ENCODE measurements at places on chromosomes 12 and 14.

DNA sequence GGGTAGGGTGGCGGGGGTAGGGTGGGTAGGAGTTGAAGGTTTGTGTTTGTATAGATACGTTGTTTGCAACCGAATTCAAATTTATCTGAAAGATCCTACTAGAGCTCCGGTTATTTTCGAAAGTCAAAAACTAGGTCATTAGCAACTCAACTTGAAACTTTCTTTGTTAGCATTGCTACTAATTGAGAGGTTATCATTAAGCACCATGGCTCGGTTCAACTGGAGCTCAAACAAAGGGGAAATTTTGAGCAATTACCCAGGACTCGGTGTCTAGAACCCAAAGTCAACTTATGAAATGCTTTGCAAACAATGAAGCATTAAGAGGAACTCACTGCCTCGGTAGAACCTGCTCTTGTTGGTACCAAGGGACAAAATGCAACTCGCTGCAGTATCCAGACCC, 207.7 kb downstream of the BCAT1 start:
- DNase-seq: no peak

DNA sequence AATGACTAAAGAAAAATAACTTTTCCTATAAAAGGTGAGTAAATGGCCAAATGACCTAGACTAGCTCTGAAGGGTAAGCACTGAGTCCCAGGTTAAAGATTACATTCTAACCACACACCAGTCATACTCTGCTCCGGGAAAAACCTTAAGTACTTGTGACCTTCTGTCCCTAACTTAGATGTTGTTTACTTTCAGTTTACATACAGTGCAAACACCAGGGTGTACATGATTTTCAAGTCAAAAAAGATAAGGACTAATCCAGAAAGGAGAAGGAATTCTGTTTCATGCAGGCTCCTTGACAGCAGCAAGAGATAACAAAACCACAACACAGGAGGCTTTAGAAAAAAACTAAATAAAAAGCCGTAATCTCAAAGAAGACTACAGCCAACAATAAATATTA, 174.2 kb downstream of the PPM1H start:
- no peak for DNase-seq

DNA sequence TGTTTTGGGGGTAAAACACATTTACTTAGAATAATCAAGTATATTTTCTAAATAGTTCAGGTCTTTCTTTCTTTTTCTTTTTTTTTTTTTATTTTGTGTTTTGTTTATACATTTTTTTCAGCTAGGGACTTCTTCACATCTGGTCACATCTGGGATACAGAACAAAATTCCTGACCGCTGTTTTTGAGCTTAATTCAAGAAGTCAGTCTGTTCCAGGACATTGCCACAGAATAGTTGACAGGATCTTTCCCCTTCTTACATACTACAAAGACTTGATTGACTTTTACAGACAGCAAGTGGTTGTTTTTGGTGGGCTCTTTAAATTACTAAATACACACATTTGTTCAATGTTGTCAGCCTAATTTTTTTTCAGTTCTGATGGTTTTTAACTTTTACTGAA, 41.8 kb upstream of the DCN start:
- no peak for DNase-seq

GRCh38 chr12:3962631-3963483, 89.7 kb upstream of the PARP11 start:
- no peak for DNase-seq

- DNase-seq: no peak
Observed at GRCh38 chr14:52879958-52880357, 70.9 kb downstream of the FERMT2 start.

DNA sequence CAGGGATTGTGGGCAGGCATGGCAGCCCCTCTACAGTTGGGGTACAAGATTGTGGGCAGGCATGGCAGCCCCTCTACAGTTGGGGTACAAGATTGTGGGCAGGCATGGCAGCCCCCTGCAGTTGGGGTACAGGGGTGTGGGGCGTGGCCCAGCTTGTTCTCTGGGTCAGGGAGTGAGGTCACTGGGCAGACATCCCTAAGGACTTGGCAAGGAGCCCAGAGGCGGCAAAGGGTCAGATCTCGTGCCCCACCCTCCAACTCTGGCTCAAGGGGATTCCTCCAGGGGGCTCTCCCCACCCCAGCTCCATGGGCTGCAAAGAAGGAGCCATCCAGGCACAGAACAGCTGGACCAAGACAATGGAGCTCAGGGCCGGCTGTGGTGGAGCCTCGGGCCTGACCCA, 25.8 kb upstream of the NUDT14 start:
- no peak for DNase-seq

GRCh38 chr12:126117502-126117901, 1052.3 kb downstream of the AACS start:
- DNase-seq: no peak

GRCh38 chr12:62588916-62589315, 122.3 kb downstream of the MON2 start:
- no peak for DNase-seq

DNA sequence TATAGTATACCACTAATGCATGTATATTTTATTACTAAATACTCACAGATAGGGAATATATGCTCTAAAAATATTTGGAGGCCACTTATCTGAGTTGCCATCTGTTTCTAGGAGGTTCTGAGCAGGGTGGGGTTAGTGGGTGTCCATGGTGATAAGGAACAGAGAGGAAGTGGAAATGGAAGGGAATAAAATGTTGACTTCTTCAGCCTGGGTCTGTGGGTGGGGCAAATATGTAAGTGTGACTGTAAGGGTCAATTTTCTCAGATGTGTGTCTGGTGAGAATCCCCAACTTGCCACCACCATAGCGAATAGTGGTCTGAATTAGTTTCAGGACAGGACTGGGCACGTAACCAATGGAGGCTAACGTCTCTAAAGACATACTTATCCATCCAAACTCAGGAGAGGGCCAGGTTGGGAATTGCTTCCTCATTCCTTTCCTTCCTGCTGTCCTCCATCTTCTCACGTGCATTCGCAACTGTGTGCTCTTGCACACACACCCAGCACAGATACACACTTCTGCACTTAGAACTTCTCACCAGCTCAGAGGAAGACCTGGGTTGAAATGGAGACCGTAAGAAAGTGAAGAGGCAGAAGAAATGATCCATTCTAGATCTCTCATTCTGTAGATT, 54.2 kb upstream of the GZMB start:
- DNase-seq: no peak

GRCh38 chr12:20696181-20696905, 1.2 kb downstream of the SLCO1C1 start:
- DNase-seq: no peak

GRCh38 chr12:120116441-120116791, at the start of gene RAB35:
RAB35 (minus strand) TSS chr12:120116753; CDS start chr12:120116650, 103 bp downstream.
- DNase-seq: no peak

- no peak for DNase-seq
Observed at GRCh38 chr12:124778411-124778810, 85.3 kb downstream of the SCARB1 start.

DNA sequence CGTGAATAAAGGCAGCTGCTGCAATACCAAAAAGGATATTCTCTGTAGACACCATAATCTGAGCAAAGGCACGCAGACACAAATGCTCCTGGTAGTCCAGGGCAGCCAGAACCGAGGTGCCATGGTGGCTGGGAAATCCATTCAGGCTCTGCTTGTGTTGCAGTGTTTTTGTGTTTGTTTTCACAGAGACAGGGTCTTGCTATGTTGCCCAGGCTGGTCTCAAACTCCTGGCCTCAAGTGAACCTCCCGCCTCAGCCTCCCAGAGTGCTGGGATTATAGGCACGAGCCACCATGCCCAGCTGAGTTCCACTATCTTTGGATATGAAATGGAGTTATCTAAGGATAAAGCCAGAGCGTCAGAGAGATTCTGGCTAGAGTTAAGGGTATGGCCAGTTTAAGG, 39.8 kb downstream of the DCAF4 start:
- DNase-seq: no peak

DNA sequence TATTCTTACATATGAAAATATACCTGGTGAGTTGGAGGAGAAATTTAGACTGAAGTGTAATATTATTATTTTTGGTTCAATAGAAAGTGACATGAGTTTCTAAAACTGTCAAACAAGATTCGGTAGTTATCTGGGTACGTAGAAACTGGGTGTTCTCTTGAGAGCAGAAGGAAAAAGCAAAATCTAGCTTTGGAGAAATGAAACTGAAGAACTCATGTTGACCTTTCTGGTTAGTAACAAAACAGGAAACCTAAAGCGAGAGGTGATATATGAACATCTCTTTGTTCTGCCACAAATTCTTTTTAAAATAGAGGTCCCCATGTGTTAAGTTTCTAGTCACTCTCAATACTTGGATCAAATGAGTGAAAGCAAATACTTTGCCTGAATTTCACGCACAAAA, 401.7 kb downstream of the TRHDE start:
- no peak for DNase-seq

DNA sequence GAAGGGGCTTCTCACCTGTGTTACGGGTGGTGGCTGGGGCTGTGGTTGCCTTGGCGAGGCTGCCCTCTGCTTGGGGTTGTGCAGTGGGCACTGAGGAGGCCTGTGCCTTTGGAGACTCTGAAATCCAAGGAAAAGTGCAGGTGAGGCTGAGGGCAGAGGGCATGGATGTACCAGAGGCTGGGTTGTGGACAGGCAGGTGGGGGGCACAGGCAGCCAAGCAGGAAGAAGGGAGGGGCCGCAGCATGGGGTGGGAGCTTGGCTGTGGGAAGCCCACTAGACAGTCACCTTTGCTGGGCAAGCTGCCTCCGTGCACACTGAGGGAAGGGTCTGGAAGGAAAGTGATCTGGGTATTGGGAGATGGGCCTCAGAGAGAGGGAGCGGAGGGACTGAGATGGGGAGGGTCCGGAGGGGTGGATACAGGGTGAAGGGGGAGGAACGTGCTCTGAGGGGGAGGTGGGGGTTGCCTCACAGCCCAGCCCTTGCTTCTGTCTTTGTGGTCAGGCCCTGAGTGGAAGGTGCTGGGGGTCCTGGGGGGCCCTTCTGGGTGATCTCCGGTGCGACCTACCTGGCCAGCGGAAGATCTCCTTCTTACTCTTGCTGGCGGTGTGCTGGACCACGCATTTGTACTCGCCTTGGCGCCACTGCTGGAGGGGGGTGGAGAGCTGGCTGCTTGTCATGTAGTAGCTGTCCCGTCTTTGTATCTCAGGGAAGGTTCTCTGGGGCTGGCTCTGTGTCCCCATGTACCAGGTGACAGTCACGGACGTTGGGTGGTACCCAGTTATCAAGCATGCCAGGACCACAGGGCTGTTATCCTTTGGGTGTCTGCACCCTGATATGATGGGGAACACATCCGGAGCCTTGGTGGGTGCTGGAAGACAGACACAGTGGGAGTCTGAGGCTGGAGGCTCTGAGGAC, 318.7 kb downstream of the TMEM121 start:
- no peak for DNase-seq

DNA sequence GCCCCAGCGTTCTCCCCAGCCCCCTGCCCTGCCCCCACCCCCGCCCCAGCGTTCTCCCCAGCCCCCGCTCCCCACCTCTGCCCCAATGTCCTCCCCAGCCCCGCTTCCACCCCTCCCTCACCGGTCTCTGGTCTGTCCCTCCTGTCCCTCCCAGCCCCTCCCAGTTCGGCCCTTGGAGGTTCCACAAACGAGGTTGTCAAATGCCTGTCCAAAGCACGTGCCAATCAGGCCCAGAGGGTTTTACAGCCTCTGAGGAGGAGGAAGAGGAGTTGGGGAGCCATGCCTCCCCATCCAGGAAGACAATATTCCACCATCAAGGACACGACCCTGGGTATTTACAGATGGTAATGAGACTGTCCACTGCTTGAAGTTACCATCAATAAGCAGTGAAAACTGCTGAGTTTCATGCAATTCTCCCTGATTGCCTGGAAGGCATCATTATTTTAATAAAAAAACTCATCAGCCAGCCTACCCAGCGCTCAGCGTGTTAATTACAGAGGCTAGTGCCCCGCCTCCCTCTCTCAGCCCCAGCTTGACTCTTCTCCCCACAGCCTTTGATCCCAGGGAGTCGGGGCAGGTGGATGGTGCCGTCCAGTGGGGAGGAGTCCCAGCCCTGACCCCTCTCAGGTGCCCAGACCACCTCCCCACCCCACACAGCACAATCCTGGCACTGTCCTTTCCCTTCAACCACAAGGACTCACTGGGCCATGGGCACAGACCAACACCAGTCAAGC, 30.6 kb upstream of the C14orf180 start:
- DNase-seq: no peak

DNA sequence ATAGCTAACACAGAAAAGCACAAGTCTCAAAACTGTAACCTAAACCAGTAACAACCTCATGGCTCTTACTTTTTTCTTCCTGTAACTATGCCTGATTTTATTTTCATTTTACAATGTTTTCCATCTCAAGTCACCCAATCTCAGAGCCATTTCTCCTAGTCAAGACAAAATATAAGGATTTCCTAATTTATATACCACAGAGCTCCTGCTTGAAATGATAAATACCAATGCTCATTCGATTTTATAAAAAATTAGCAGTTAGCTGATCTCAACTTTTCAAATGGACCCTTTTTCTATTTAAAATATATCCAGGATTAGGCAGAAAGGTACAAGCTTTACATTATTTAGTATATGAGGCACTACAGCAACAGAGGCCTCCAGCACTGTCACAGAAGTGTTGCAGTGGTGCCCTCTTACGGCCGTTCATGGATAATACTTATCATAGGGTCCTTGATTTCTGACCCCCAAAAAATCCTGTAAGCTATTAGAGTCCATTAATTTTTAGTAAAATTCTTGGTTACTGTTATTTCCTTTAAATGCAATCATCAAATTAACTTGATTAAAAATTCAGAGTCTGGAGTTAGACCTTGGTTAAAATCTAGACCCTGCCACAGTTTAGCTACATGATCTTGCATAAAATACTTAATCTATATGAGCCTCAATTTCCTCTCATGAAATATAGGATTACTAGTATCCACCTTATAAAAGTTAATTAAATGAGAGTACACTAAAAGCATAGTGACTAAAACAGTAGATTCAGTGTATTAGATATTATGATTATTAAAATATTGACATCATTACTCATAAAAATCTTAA, 68.3 kb downstream of the SEC23A start:
- DNase-seq: no peak

GRCh38 chr14:94458096-94458495, 5.5 kb upstream of the SERPINA11 start:
- DNase-seq: no peak

DNA sequence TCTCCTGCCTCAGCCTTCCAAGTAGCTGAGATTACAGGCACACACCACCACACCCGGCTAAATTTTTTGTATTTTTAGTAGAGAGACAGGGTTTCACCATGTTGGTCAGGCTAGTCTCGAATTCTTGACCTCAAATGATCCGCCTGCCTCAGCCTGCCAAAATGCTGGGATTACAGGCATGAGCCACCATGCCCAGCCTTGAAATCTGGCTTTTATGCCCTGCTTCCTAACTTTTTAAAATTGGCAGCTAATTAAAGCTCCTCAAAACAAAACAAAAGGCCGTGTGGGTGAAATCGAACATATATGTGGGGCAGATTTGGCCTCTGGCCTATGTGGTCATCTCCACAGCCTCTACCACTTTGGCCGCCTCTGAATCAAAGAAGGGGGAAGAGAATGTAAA, 37.9 kb downstream of the KCTD10 start:
- DNase-seq: no peak

GRCh38 chr14:92382677-92383076, 59.7 kb downstream of the SLC24A4 start:
- no peak for DNase-seq

- no peak for DNase-seq
Observed at GRCh38 chr12:127925971-127926370, 341.0 kb upstream of the TMEM132C start.
